Activated CD4-positive, alpha-beta T cell treated with anti-CD3 and anti-CD28 coated beads, Interleukin-2, amount 10 ng/mL, durations not matched to agents 7 days and 5 days (primary cell): ENCODE measurements at places on chromosomes 7 and 10. TPM values are rescaled to one million over a fixed set of nuclear protein-coding genes. Genes with fewer than 3 reads are reported as not detected.

- peaks cover 18% of the 10 kb centered on the region for H3K4me1 ChIP-seq
- no peak overlapping the region for H3K27ac ChIP-seq
- H3K4me3 ChIP-seq, result no peak overlapping the region
- peaks cover 3% of the 10 kb centered on the region for H3K36me3 ChIP-seq
Observed at GRCh38 chr10:43731486-43731885, 82.8 kb upstream of the ZNF32 start.

- H3K4me1 ChIP-seq, result peaks cover 84% of the 10 kb centered on the region
- peaks cover 88% of the 10 kb centered on the region for H3K36me3 ChIP-seq
- no peaks in the 10 kb centered on the region for H3K27me3 ChIP-seq
- no peak overlapping the region for H3K4me3 ChIP-seq
- no peak for DNase-seq
- peak overlapping the region; percentile 15 for H3K27ac ChIP-seq
Observed at GRCh38 chr7:43642897-43643630, 60.2 kb downstream of the STK17A start.

- no peaks in the 10 kb centered on the region for H3K27me3 ChIP-seq
- no peaks in the 10 kb centered on the region for H3K4me1 ChIP-seq
- DNase-seq, result no peak
- no peak overlapping the region for H3K27ac ChIP-seq
- H3K36me3 ChIP-seq, result no peaks in the 10 kb centered on the region
Observed at GRCh38 chr7:146411975-146412374, 295.4 kb downstream of the CNTNAP2 start.

DNA sequence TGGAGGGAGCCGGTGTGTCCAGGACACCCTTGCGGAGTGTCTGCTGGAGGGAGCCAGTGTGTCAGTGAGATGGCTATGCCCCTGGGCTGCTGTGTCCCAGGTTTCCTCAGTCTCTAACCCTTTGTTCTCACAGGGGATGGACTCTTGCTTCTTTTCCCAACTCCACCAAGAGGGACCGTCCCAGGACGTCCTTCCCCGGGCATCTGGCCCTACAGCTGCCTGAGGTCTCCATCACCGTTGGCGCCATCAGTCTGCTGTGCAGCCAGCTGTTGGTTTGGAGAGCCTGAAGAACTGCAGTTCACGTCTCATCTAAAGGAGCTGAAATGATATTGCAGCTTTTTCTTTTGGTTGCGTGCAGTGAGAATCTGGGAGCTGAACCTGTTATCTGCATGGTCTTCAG is 136.2 kb downstream of the VIPR2 start:
- no peaks in the 10 kb centered on the region for H3K36me3 ChIP-seq
- no peak overlapping the region for H3K27ac ChIP-seq
- no peak for DNase-seq
- H3K4me1 ChIP-seq, result peaks cover 9% of the 10 kb centered on the region
- H3K4me3 ChIP-seq, result no peak overlapping the region

- H3K36me3 ChIP-seq, result no peaks in the 10 kb centered on the region
- H3K27ac ChIP-seq, result no peak overlapping the region
- H3K27me3 ChIP-seq, result peaks cover 16% of the 10 kb centered on the region
- DNase-seq, result no peak
- no peak overlapping the region for H3K4me3 ChIP-seq
Observed at GRCh38 chr7:30970594-30971094, 6.9 kb downstream of the GHRHR start.

- H3K27ac ChIP-seq, result peak overlapping the region; percentile 58
- H3K4me3 ChIP-seq, result peak overlapping the region; percentile 12
- H3K27me3 ChIP-seq, result peaks cover 1% of the 10 kb centered on the region
Observed at GRCh38 chr10:8238986-8239385, 184.5 kb downstream of the GATA3 start.

- no peak for DNase-seq
- H3K27ac ChIP-seq, result no peak overlapping the region
- no peak overlapping the region for H3K4me3 ChIP-seq
- H3K36me3 ChIP-seq, result no peaks in the 10 kb centered on the region
Observed at GRCh38 chr7:2734084-2734686, 46.2 kb downstream of the AMZ1 start.

GRCh38 chr7:16785846-16786245 is 19.0 kb downstream of the AGR2 start:
- H3K4me1 ChIP-seq, result no peaks in the 10 kb centered on the region
- H3K27me3 ChIP-seq, result no peaks in the 10 kb centered on the region
- H3K27ac ChIP-seq, result no peak overlapping the region
- no peak for DNase-seq
- no peak overlapping the region for H3K4me3 ChIP-seq
- H3K36me3 ChIP-seq, result no peaks in the 10 kb centered on the region

DNA sequence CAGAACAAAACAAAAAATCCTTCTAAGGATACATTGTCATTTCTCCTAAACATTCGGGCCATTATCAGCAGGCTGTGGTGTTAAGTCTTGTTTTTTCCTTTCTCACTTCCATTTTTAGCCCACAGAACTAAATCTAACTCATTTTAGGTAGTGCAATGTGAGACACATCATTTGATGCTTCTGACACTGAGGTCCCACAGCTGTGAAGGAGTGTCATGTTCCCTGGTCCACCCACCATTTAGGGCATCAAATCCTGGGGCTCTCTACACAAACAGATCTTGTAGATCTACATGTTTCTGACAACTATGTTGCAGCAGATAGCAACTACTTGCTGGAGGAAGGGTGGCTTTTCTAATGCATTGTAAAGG is 232.5 kb upstream of the IGFBP3 start:
- H3K36me3 ChIP-seq, result no peaks in the 10 kb centered on the region
- no peak overlapping the region for H3K4me3 ChIP-seq
- H3K27ac ChIP-seq, result no peak overlapping the region
- H3K27me3 ChIP-seq, result no peaks in the 10 kb centered on the region

DNA sequence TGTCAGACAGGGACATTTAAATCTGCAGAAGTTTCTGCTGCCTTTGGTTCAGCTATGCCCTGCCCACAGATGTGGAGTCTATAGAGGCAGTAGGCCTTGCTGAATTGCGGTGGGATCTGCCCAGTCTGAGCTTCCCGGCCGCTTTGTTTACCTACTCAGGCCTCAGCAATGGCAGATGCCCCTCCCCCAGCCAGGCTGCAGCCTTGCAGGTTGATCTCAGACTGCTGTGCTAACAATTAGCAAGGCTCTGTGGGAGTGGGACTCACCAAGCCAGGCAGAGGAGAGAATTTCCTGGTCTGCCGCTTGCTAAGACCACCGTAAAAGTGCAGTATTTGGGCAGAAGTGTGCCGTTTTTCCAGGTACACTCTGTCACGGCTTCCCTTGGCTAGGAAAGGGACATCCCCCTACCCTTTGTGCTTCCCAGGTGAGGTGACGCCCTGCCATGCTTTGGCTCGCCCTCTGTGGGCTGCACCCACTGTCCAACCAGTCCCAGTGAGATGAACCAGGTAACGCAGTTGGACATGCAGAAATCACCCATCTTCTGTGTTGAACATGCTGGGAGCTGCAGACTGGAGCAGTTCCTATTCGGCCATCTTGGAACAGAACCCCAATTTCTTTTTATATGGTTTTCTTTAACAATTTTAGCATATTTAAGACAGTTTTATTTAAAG is 28.4 kb upstream of the VWDE start:
- no peaks in the 10 kb centered on the region for H3K4me1 ChIP-seq
- no peak for DNase-seq
- no peak overlapping the region for H3K4me3 ChIP-seq
- peaks cover 2% of the 10 kb centered on the region for H3K27me3 ChIP-seq
- no peak overlapping the region for H3K27ac ChIP-seq
- H3K36me3 ChIP-seq, result no peaks in the 10 kb centered on the region

DNA sequence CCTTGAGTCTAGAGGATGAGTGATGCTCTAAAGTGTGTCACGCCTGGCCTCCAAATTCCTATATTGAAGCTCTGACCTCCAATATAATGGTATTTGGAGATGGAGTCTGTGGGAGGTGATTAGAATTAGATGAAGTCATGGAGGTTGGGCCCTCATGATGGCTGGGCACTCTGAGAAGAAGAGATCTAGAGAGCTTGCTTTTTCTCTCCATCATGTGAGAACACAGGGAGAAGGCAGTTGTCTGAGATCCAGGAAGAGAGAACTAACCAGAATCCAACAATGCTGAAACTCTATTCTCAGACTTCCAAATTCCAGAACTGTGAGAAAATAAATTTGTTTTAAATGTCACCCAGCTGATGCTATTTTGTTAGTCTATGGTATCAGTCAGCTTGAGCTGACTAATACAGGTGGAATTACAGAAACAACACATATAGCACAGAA is 15.1 kb downstream of the RNF216 start:
- peaks cover 9% of the 10 kb centered on the region for H3K4me1 ChIP-seq
- no peak for DNase-seq
- H3K27ac ChIP-seq, result no peak overlapping the region
- no peak overlapping the region for H3K4me3 ChIP-seq
- peaks cover 5% of the 10 kb centered on the region for H3K36me3 ChIP-seq

DNA sequence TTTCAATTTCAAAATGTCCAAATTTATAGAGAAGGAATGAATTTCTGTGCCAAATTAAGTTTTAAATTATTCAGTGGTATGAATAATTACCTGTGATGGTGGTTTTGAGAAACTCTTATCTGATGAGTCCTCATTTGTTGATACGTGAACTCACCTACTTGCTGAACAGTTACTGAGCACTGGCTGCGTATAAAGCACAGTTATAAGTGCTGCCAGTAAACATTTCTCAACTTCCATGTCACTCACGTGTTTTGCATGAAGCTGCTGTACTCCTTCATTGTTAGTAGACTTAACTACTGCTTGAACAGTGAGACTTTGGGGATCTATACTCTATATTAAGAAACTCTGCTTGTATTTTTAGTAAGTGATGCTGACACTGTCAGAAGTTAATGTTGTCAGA is 269.1 kb upstream of the FZD8 start:
- no peaks in the 10 kb centered on the region for H3K27me3 ChIP-seq
- H3K4me3 ChIP-seq, result no peak overlapping the region
- no peak for DNase-seq
- no peaks in the 10 kb centered on the region for H3K4me1 ChIP-seq

DNA sequence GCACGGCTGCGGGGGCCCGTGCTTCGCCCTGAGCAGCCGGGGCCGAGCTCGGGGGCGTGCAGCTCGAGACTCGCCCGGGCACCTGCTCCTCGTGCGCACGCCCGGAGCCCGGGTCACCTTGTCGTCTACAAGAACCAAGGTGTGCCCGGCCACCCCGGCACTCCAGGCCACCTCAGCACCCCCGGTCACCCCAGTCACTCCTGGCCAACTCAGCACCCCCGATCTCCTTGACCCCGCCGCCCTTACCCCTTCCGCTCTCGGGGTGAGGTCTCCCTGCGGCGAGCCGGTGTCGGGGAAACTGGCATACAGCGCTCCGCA is 268 bp upstream of the IGFBP3 start:
- no peak for DNase-seq
- H3K27ac ChIP-seq, result no peak overlapping the region
- H3K36me3 ChIP-seq, result no peaks in the 10 kb centered on the region
- peak overlapping the region; percentile 26 for H3K4me3 ChIP-seq

DNA sequence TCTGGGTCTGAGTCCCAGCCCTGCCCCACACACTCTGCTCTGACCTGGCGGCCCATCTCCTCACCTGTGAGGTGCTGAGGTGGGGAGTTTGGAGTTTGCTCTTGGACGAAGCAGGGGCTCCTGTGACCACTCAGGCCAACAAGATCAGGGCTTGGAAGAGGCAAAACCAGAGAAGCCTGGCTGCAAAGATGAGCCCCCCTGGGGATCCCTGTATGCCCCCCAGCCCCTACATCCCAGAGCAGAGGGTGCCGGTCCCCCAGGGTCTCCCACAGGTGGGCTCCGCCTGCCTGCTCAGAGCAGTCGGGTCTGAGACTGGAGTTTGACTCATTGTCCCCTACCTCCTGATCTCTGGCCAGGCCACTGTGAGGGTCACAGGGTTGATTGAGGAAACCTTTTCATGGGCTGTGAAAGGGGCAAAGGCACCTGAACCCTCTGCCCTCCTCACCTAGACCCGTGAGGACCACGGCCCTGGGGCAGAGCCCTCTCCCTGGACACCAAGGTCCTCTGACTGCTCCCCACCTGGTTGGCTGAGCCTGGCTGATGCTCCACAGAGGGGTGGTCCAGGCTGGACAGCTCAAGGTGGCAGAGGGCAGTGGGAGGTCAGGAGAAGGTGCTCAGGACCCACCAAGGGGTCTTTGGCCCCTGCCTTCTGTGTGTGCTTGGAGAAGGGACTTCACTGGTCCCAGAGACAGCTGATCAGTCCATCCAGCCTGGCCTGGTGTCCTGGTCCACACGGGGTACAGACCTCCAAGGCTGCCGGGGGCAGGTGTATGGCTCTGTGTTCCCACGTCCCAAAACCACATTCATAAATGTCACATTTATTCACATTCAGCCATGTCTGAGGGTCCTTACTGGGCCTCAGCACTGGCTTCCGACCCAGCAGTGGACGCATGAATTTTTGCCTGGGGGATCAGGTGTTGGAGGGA is 9.1 kb upstream of the SCART1 start:
- peaks cover 18% of the 10 kb centered on the region for H3K4me1 ChIP-seq
- H3K36me3 ChIP-seq, result peaks cover 12% of the 10 kb centered on the region
- no peak overlapping the region for H3K4me3 ChIP-seq
- DNase-seq, result no peak

DNA sequence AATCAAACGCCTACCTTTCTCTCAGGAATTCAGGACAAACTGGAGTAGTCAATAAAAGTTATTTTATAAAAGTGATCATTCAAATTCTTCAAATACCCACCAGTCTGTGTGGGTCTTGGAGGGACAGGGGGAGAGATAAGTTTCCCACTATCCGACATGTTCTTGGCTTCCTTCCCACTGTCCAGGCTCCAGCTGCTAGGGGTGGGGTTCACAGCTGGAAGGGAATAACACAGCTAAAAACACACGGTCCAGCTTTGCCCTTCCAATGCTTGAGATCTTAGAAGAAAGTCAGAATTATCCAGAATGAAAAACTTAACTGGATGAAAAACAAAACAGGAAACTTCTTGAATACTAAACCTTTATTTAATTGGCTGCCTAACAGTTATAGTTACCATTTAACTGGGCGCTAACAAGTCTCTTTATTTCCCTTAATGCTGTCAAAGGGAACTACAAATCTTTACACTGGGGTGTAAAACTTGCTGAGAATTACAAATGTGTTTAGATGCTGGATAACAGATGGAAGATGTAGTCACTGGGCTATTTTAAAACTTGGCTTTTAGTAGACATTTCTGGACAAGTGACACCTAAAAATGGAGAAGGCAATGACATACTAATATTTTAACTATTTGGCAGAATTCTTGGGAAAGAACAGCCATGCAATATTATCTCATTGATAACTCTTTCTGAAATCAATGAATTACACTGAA is 172.8 kb upstream of the IMMP2L start:
- no peaks in the 10 kb centered on the region for H3K36me3 ChIP-seq
- no peaks in the 10 kb centered on the region for H3K4me1 ChIP-seq
- DNase-seq, result no peak
- H3K4me3 ChIP-seq, result no peak overlapping the region
- H3K27me3 ChIP-seq, result no peaks in the 10 kb centered on the region

The SLC26A3 gene
- not detected for total RNA-seq

The TRIM74 gene
- total RNA-seq, result 1.2 TPM

The RRP12 gene
- total RNA-seq, result 21.6 TPM

The GCK gene
- total RNA-seq, result not detected

The MAD1L1 gene
- 125 TPM for total RNA-seq

The GIMAP1 gene
- 19.6 TPM for total RNA-seq
